Uterus (tissue), 4 donors: ENCODE measurements at places on chromosomes 4 and X. TPM values are rescaled to one million over a fixed set of nuclear protein-coding genes. Genes with fewer than 3 reads are reported as not detected.

- H3K27me3 ChIP-seq = no peaks in the 10 kb centered on the region
- DNase-seq = no peak
- H3K36me3 ChIP-seq = no peaks in the 10 kb centered on the region
- H3K4me1 ChIP-seq = no peaks in the 10 kb centered on the region
- H3K4me3 ChIP-seq = no peak overlapping the region
- H3K27ac ChIP-seq = no peak overlapping the region
These were observed 1092.1 kb upstream of the PRKX start for GRCh38 chrX:4805502-4805901.

GRCh38 chr4:28890949-28891775 is 1829.0 kb upstream of the PCDH7 start:
- no peak overlapping the region for H3K4me3 ChIP-seq
- H3K36me3 ChIP-seq = no peaks in the 10 kb centered on the region
- no peak overlapping the region for H3K27ac ChIP-seq
- no peaks in the 10 kb centered on the region for H3K4me1 ChIP-seq
- no peak for DNase-seq
- H3K27me3 ChIP-seq = no peaks in the 10 kb centered on the region

DNA sequence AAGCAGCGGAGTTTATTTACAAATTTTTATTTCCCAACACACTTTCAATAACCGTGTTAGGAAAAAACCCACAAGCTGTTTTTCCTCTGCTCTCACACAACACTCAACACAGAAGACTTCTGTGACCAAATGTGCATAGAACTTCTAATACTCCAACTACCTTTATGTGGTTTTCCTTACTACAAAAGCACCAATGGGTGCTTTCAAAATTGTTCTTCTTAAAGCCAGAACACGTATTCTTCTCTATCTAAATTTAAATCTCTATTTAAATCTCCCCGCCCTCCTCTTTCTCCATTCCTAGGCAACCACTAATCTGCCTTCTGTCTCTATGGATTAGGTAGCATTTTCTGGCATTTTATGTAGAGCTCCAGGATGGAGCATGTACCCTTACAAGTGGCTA is 90.0 kb downstream of the SHROOM2 start:
- H3K4me3 ChIP-seq = no peak overlapping the region
- no peaks in the 10 kb centered on the region for H3K4me1 ChIP-seq
- no peaks in the 10 kb centered on the region for H3K27me3 ChIP-seq
- no peaks in the 10 kb centered on the region for H3K36me3 ChIP-seq

DNA sequence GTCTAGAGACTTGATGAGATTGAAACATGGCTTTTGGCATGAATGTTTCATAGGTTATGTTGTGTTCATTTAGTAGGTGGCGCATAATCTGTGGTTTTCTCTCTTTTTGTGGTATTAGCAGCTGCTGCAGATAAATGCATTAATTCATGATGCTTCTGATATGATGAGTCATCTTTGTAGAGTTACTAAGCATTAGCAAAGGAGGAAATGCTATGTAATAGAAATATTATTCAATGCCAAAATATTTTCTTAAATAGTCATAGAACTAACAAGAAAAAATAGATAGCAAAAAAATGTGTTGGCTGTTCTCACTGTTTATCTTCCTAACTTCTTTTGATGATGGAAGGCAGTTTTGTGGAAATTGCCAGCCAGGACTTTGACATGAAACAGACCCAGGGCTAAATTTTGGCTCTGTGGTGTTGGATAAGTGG is 3.6 kb downstream of the ZXDB start:
- H3K36me3 ChIP-seq = no peaks in the 10 kb centered on the region
- no peak overlapping the region for H3K4me3 ChIP-seq
- H3K27me3 ChIP-seq = no peaks in the 10 kb centered on the region
- peak overlapping the region; percentile 57 for H3K27ac ChIP-seq
- no peaks in the 10 kb centered on the region for H3K4me1 ChIP-seq
- peak; percentile 58 for DNase-seq

- H3K27ac ChIP-seq = no peak overlapping the region
- no peaks in the 10 kb centered on the region for H3K27me3 ChIP-seq
- H3K36me3 ChIP-seq = no peaks in the 10 kb centered on the region
These were observed 98.1 kb upstream of the VCX3B start for GRCh38 chrX:8366481-8366880.

DNA sequence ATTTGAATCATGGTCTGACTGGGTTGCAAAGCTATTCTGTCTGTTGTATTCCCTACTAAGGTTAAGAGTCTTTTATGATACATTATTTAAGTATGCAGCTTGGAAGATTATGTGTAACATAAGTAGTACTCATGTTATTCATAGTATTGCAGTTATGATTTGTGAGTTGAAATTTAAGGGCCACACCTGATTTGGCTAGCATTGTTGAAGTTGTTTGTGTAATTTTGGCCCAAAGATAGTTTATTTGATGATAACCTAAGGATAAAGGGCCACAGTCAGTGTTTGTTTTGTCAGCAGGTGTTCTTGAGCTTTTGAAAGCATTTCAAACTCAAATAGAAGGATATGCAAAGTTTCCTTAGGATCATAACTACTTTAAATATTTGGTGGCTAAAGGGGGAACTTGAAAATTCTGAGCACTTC is 38.9 kb downstream of the NUDT9 start:
- H3K4me3 ChIP-seq = no peak overlapping the region
- no peak overlapping the region for H3K27ac ChIP-seq
- no peaks in the 10 kb centered on the region for H3K4me1 ChIP-seq

DNA sequence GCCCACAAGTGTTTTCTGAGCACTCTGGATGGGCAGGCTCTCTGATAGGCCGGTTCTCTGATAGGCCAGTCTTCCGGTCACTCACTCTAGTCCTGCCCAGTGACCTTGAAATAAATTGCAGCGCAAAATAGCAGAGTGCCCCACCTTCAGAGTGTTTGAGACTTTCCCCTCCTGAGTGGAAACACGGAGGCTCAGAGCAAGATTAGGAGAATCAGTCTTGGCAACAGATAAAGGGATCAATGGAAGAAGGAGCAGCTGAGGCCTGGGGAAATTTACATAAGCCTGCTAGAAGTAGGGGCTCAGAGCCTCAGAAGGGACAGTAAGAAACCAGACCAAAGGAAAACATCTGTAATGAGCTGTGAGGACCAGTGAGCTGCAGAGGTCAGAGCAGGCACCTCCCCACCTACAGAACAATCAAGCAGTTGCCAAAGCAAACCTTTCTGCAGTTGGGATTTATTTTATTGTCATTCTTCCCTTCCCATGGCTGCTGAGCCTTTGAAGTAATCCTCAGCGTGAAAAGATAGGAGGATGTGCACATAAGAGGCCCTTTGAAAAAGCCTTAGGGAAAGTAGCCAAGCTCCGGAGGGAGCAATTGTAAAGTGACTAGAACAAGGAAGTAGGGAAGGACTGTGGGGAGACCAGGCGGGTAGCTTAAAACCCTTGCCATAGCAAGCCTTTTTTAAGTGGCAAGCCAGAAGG is 89.1 kb upstream of the TSPAN5 start:
- H3K36me3 ChIP-seq = no peaks in the 10 kb centered on the region
- no peaks in the 10 kb centered on the region for H3K27me3 ChIP-seq
- H3K4me1 ChIP-seq = no peaks in the 10 kb centered on the region
- H3K4me3 ChIP-seq = no peak overlapping the region
- no peak for DNase-seq

DNA sequence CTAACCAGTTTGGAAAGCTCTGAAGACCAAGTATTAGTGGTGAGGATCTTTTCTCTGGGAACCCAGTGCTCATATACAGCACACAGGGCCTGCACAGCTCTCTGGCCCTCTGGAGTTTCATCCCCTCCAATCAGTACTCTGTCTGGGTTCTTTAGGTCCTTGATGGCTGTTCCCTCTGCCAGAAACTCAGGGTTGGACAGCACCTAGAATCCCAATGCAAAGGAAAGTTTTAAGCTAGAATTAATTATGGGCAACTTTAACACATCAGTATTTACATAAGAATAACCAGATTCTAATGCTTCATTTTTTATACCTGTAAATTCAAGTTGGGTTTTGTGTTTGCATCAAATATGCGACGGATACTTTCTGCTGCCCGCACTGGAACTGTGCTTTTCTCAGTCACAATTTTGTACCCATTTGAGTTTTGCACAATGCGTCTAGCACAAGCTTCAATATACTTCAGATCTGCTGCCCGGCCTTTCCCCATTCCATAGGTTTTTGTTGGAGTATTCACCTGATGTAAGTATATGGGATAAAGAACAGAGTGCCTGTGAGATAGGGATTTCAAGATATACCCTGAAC is 16.8 kb downstream of the UGDH start:
- H3K27me3 ChIP-seq = no peaks in the 10 kb centered on the region
- H3K27ac ChIP-seq = no peak overlapping the region
- H3K36me3 ChIP-seq = no peaks in the 10 kb centered on the region
- no peak for DNase-seq
- H3K4me3 ChIP-seq = no peak overlapping the region

GRCh38 chr4:169225058-169225751 is 45.6 kb downstream of the SH3RF1 start:
- DNase-seq = no peak
- H3K27me3 ChIP-seq = no peaks in the 10 kb centered on the region
- peak overlapping the region; percentile 66 for H3K27ac ChIP-seq
- H3K4me1 ChIP-seq = peaks cover 6% of the 10 kb centered on the region

- no peak overlapping the region for H3K4me3 ChIP-seq
These were observed 44.3 kb downstream of the TASL start for GRCh38 chrX:30533266-30533665.

GRCh38 chrX:47574076-47574546 is 8.1 kb upstream of the TIMP1 start:
- peak overlapping the region; percentile 3 for H3K4me3 ChIP-seq
- H3K36me3 ChIP-seq = no peaks in the 10 kb centered on the region
- no peak for DNase-seq
- peak overlapping the region; percentile 45 for H3K27ac ChIP-seq

- no peak for DNase-seq
- H3K27ac ChIP-seq = no peak overlapping the region
- no peak overlapping the region for H3K4me3 ChIP-seq
- H3K36me3 ChIP-seq = no peaks in the 10 kb centered on the region
- no peaks in the 10 kb centered on the region for H3K27me3 ChIP-seq
- no peaks in the 10 kb centered on the region for H3K4me1 ChIP-seq
These were observed 22.0 kb downstream of the RGS12 start for GRCh38 chr4:3314706-3315260.

DNA sequence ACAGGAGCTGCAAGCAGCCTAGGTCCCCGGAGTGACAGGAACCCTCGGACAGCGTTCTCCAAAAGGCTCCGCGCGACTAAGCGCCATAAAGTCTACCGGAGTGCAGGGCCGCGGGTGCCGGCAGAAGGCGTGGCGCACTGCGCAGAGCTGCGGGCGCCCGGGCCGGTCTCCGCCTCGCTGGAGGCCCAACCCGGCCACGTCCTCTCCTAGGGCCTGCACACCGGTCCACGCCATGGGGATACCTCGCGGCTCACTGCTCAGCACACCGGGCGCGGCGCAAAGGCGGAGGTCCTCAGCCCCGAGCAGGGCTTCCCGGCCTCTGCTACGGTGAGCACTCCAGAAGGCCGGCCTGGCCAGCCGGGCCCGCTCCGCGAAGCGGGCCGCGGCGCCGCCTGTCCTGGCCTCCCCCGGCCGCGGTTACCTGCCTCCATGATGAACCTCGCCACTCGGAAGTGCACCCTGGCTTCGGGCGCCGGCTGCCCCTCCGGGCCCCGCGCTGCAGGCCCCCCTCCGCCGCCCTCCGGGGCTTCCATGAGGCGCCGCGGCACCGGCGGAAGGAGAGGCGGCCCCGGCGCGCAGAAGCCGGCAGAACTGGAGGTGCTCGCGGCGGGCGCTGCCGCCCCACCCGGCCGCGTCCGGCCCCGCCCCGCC is at the start of gene CCNQ:
Gene CCNQ, minus strand, starts transcription at position 599 of the 651 bp plus-strand sequence. Its CDS starts 66 bp downstream, at position 533.
- H3K36me3 ChIP-seq = no peaks in the 10 kb centered on the region
- peak within 1 kb of the TSS; percentile 74 for H3K4me3 ChIP-seq
- H3K27ac ChIP-seq = peak within 1 kb of the TSS; percentile 80
- no peaks in the 10 kb centered on the region for H3K27me3 ChIP-seq
- no peaks in the 10 kb centered on the region for H3K4me1 ChIP-seq
- DNase-seq = no peak

DNA sequence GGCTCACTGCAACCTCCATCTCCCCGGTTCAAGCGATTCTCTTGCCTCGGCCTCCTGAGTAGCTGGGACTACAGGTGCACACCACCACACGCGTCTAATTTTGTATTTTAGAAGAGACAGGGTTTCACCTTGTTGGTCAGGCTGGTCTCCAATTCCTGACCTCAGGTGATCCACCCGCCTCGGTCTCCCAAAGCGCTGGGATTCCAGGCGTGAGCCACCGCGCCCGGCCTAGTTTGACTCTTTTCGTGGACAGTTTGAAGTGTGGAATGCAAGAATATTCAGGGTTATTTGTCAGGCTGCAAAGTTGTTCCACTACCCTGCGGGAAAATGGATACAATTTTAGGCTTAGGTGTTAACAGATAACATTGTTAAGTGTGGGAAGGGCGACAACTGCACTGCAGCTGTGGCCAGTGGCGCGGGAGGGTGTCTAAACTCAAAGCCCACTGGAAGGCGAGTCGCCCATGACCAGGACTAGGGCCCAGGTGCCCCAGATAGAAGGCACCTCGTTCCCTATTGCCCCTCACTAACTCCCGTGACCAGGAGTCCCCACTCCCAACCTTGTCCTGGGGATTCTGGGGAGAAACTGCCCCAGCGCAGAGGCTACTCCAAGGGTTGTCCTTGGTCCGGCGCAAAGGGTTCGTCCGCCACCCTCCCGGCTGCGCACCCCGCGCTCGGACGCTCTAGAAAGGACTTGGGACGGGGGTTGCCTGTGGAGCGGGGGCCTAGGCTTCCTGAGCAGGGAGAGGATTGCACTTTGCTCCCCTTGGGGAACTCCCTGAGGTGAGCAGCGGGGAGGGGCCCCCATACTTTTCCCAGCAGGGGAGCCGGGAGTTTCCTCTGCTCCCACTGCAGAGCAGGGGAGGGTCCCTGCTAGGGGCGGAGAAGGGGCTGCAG is 1.1 kb upstream of the CD99 start:
- no peaks in the 10 kb centered on the region for H3K36me3 ChIP-seq
- H3K27me3 ChIP-seq = no peaks in the 10 kb centered on the region
- H3K27ac ChIP-seq = peak overlapping the region; percentile 89

DNA sequence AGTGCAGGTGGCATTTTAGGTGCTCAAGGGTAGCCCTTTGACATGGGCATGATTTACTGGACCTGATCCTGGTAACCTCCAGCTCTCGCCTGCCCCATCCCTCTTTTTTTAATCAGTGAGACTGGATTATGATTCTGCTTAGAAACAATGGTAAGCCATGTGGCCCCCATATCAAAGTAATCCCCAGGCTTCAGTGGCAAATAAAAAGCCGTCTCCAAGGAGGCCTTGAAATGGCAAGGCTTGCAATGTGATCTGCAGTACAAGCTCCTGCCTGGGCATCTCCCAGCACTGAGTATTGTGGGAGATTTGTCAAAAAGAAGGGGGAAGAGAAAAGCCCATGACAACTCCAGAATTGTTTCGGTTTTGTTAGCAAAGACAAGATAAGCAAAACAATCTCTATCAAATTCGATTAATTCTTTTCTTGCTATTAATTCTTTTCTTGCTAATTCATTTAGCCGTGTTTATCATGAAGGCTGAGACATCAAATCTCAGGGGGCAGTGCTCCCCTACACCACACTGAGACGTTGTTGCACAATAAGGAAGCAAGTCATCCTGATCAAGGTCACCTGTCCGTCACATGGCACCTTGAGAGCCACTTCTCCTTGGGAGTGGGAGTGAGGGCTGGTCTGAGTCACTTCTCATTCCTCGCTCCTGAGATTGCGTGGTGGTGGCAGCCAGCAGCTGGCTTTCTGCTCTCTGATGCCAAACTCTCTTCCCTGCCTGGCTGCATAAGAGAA is 312.7 kb upstream of the GATB start:
- no peaks in the 10 kb centered on the region for H3K27me3 ChIP-seq
- H3K4me3 ChIP-seq = no peak overlapping the region
- no peaks in the 10 kb centered on the region for H3K4me1 ChIP-seq
- DNase-seq = no peak

Gene PPBP
- not detected for total RNA-seq

Gene WDR17
- total RNA-seq = 4.9 TPM

Gene DGAT2L6
- not detected for total RNA-seq
